Activated CD4-positive, alpha-beta T cell treated with anti-CD3 and anti-CD28 coated beads for 48 hours (primary cell): ENCODE measurements at places on chromosomes 6 and 20.

DNA sequence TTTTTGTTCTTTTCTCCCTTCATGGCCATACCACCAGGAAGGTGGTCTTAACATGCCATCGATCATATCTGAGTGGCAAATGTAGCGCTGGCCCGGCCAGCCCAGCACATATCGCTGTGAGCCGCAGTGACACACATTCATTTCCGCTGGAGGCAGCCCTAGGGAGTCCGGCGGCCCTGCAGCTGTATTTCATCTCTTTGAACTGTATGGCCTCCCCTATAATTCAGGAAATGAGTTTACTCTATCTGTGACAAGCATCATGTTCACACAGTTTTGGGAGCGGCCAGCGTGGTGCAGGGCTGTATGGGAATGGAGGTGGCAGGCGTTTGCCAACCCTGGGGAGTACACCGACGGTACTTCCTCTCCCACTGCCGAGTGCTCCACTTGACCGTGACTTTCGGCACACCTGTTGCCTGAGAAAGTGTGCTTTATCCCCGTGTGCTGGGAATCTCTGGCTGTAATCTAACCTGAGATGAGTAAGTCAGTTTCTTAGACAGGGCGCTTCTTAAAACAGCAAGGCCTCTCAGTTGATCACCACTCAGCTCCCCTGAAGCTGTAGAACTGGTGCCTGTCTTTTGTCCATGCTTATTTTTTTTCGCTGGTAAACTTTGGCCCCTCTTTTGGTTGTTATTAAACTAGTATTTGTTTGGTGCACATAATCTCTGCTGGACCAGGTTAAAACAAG is 257.1 kb upstream of the TAB2 start:
- DNase-seq = peak; percentile 66

DNA sequence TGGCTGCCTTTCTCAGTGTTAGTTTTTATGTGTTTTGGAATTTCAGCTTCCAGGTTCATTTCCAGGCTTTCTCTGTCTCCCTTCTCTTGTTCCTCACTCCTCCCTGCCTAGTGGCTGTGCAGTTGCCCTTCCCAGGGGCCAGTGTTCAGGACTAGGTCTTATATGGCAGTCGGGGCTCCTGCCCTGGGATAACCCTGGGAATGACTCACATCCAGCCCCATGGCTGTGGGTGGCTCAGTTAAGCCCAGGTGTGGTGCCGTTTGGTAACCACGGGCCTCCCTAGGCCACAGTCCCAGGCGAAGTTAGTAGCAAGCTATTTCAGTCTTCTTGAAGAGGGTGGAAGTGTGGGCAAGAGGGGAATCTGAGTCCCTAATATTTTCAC is 57.4 kb upstream of the DDR1 start:
- DNase-seq = peak; percentile 60

DNA sequence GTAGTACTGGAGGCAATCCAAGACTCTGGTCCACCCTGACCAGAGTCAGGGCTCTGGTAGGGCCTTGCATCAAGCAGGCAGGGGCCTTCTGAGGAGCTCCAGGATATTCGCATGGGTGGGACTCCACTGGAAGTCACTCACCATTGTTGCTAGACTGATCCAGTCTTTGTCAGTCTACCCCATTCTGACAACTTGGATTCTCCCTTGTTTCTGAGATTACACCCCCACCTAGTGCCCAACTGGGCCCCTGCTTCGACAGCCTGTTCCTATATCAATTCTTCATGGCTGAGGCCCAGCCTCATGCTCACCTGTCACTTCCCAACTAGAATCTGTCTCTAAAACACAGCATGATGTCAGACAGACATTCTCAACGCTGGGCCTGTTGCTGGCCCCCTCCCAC is 5.2 kb downstream of the SLC35D3 start:
- peak; percentile 21 for DNase-seq

DNA sequence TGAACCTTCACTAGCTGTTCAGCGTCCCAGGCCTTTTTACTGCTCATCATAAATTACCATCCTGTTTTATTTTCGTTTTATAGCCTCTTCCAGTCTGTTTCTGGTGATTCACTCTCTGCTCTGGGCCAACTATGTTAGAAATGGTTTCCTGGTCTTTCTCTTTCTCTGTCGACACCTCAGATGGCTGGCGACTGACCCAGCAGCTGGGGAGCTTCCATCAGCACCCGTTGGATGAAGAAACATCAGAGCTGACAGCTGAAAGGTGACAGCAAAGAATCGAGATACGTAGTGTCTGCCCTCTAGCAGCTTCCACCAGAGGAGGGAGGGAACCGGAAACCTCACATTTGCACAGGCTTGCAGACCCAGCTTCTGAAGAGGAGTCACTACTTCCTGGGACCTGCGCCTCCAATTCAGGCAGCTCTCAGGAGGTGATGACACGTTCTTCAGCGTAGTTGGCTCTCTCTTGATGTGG is 82.9 kb upstream of the MLN start:
- DNase-seq = peak; percentile 51

GRCh38 chr20:10319855-10320254 is 101.2 kb downstream of the SNAP25 start:
- no peak for DNase-seq

GRCh38 chr6:137723273-137724017 is 143.6 kb upstream of the TNFAIP3 start:
- DNase-seq = no peak

DNA sequence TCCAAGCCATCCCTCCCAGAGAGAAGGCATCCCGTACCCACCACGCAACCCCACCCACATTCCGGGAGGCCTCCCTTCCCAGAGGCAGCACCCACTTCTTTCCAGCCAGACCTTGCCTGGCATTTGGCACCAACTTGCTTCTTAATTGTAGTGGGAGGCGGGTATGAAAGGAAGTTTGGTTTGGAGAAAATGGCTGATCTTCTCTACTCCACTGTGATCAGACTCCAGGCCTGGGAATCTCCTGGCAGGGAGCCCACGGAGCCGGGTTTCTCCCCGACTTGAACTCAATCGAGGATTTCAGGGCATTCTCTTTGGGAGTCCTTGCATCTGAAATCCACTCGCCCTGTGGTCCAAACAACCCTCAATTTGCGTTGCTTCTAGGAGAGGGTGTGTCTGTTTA is 107.1 kb downstream of the ZDHHC14 start:
- no peak for DNase-seq

DNA sequence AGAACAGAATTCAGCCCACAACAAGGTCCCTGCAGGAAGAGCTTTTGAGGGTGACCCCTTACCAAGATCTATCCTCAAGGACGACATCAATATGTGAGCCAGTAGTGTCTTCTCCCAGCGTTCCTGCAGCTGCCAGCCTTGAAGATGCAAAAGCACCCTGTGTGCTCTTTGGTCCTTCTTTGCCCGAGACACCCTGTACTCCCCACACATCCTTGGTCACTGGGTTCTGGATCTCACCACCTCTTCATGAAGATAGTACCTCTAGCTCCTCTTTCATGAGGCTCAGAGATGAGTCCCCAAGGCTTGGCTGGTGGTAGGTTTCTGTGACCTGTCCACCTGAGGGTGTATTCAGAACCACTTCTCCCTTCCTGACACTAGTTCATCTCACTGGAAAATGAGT is 259.6 kb upstream of the FOXQ1 start:
- no peak for DNase-seq

- no peak for DNase-seq
Measured at GRCh38 chr6:160238761-160239751, 19.6 kb downstream of the SLC22A2 start.

DNA sequence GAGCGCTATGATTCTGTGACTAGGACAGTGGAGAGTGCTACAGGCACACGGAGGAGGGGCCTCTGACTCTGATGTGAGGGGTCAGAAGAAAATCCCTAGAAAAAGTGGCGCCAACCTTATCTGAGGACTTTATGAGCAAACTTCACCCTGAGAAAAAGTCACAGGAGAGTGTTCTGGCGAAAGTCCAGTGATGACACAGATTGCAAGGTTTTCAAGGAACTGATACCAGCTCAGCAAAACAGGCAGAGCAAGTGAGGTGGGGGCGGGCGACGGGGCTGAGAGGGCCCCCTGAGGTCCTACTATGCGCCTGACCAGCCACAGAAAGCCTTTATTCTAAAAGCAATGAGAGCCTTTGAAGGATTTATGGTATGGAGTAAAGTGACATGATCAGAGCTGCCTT is 73.3 kb downstream of the SLC22A23 start:
- no peak for DNase-seq

- peak; percentile 64 for DNase-seq
Measured at GRCh38 chr6:165049362-165049761, 260.0 kb downstream of the C6orf118 start.

DNA sequence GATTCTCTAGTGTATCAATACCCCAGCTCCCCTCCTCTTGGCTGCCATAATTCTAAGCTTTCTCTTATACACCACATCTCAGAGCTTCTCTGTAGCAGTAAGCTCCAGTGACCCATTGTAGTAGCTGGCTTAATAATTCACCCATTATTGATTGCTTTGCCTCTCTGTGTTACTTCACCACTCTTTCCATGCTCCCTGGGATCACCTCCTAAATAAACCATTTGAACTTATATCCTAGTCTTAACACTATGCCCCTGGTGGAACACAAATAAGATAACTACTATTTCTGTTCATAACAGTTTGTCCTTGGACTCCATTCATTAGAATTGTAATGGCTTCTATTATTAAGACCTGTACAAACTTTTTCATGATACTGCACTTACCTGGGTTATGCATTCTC is 758.9 kb downstream of the KIF16B start:
- no peak for DNase-seq

- DNase-seq = no peak
Measured at GRCh38 chr6:122652431-122652830, 42.2 kb downstream of the PKIB start.

DNA sequence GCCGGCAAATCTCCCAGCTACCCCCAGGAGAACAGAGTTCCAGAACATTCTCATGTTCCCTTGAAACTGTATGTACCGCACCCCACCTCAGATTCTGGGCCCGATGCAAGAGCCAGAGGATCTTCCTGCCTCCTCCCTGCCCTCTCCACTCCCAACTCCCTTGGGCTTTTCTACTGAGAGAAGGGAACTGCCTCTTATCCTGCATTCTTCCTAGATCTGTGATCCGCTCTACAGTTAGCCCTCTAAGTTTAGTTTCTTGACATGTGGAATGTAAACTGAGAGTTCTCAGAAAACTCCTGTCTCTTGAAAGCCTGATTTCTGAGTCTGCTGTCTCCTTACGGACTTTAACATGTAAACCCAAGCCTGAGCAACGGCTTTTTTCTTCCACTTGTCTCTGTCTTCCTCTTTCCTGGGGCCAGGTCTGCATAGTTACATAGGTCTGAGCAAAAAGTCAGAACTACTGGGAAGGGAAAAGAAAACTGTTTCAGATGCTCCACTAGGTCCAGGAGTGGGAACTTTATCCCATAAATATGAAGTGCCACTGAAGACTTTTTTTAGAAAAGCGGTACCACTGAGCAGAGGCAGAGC is 86.5 kb upstream of the TNFAIP3 start:
- no peak for DNase-seq

DNA sequence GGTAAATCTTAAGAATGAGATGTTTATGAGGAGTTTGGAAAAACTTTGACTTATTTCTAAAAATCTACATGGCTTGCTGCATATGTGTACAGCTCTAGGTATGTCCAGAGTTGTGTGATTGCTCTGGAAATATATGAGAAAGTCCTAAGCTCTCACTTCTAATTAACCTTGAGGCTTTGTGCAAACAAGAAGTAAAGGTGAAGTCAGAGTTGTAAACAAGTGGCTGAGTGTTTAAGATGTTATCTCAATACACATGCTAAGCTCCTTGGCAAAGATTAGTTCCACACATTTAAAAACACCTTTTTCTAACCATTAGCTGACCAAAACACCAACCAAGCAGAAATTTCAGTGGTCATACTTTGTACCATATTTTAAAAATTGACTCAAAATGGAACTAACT is 684.2 kb downstream of the HTR1B start:
- DNase-seq = no peak

DNA sequence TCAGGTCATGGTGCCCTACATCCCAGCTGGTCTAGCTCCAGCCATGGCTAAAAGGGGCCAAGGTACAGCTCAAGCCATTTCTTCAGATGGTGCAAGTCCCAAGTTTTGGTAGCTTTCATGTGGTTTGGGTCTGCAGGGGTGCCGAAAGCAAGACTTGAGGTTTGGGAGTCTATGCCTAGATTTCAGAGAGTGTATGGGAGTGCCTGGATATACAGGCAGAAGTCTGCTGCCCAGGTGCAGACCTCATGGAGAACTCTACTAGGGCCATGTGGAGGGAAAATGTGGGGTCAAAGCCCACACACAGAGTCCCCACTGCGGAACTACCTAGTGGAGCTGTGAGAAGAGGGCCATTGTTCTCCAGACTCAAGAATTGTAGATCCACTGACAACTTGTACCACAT is 1000.9 kb upstream of the ADGRB3 start:
- DNase-seq = no peak

DNA sequence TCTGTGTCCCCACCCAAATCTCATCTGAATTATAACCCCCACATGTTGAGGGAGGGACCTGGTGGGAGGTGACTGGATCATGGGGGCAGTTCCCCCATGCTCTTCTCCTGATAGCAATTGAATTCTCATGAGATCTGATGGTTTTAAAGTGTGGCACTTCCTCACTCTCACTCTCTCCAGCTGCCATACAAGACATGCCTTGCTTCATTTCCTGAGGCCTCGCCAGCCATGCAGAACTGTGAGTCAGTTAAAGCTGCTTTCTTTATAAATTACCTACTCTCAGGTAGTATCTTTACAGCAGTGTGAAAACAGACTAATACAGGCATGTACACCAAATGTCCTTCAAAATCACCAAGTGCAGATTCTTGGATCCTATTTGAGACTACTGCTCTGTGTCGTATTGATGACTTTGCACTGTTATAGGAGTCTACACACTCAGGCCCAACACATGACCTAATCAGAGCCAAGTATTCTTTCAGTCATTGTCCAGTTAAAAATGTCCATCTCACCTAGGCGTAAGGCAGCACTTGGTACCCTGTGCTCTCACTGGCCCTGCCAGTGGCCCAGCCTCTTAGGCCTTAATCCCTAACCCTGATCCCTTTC is 52.8 kb upstream of the UST start:
- no peak for DNase-seq

- no peak for DNase-seq
Measured at GRCh38 chr6:52909131-52909530, 367 bp downstream of the GSTA3 start.

GRCh38 chr20:54100563-54100962 is 30.2 kb upstream of the BCAS1 start:
- no peak for DNase-seq

DNA sequence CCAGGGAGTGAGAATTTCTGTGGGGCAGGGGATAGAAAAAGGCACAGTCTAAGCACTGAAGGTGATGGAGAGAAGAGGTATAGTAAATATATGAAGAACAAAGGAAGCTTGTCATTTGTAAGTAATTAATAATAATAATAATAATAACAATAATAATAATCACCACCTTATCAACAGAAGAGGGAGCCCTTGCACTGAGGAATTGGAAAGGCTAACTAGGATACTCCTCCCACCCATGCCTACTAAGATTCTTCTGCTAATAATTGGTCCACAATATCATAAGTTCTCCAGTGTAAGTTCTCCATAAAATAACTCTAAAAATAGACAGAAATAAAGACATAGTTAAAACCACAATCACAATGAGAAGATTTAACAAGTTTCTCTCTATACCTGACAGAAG is 912 bp upstream of the OR12D3 start:
- no peak for DNase-seq

GRCh38 chr6:131173680-131174079 is 38.4 kb downstream of the AKAP7 start:
- no peak for DNase-seq

GRCh38 chr20:18921291-18921690 is 107.7 kb downstream of the SCP2D1 start:
- no peak for DNase-seq

- DNase-seq = no peak
Measured at GRCh38 chr20:49941456-49941855, 5.3 kb downstream of the RNF114 start.

GRCh38 chr6:1574890-1575209 is 34.9 kb upstream of the FOXC1 start:
- DNase-seq = no peak
